Esophagus mucosa (tissue), 1 donor: ENCODE measurements at places on chromosomes 5 and 9.
A peak's percentile ranks its signal among the peaks of the same experiment; 100 is the strongest.

GRCh38 chr5:78002690-78003089, 226.6 kb upstream of the TBCA start:
- no peak for ATAC-seq

DNA sequence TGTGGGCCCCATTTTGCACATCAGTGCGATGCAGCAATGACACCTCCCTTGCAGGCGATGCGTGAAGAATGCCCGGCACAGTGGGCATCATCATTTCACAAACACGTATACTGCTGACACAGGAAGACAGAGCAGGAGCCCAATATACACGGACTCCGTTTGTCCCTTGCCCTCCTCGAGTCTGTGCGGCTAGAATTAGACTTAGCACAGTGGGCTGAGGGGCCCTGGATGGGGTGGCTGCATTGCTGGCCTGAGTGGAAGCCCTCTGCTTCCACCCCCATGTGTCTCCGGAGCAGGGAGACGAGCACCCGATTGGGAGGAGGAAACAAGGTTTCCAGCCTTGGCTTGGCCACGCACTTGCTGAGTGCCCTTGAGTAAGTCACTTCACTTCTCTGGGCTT, 40.8 kb downstream of the GSN start:
- no peak for ATAC-seq

DNA sequence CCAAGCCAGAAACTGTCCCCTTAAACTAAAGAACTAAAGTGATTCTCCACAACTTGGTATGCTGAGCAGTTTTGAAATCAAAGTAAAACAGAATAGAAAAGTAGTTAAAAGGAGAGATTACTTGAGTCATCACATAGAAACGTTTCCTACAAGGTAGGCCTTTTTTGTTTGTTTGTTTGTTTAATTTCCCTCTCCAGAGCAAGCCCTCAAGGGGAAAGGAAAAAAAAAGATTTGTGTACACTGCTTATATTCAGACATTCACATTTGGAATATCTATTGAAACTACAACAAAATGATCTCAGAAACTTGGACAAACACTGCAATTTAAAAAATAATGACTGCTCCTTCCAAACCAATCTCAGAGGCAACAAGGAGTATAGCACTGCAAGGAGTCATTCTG, 304.7 kb upstream of the NREP start:
- no peak for ATAC-seq

GRCh38 chr9:114691046-114691955, 9.3 kb upstream of the TEX48 start:
- ATAC-seq: peak; percentile 60

- ATAC-seq: no peak
These were observed 101.8 kb downstream of the BOD1 start for GRCh38 chr5:173514661-173515060.

GRCh38 chr9:108551030-108551841, 304.6 kb downstream of the ACTL7B start:
- ATAC-seq: peak; percentile 80

- no peak for ATAC-seq
These were observed 15.7 kb downstream of the USP20 start for GRCh38 chr9:129850821-129851550.

DNA sequence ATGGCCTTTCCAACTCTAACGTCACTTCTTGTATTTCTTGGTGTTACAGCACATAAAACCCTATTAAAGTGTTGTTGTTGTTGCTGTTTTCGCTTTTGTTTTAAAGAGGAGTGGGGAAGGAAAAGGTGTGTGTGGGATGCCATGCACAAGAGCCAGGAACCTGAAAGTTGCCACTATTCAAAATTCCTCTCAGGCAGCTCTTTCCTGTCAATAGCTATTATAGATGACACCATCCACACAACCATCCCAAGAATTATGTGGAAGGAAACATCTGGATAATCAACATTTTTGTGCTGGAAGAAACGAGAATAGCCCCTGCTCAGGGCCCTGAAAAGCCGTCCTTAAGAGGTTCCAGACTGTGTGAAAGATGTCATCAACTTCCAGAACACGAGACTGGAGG, 79.3 kb downstream of the SHB start:
- no peak for ATAC-seq

- no peak for ATAC-seq
These were observed 92.7 kb downstream of the TMC1 start for GRCh38 chr9:72614067-72614466.

DNA sequence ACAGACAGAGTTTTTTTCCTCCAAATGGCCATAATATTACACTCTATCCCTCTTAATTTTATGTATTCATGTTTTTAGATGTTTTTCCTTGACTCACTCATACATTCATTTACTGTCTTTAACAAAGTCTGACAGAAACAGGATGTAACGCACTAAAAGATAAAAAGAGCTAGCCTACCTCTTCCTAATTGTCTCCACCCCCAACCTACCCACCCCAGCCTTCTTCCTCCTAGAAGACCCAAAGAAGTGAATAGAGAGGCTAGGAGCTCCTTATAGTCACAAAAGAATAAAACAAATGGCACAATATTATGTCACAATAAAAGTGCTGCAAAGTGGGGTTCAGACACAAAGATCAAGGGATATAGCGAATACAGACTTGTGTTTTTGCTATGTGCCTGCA, 719 bp downstream of the NOL8 start:
- ATAC-seq: no peak

DNA sequence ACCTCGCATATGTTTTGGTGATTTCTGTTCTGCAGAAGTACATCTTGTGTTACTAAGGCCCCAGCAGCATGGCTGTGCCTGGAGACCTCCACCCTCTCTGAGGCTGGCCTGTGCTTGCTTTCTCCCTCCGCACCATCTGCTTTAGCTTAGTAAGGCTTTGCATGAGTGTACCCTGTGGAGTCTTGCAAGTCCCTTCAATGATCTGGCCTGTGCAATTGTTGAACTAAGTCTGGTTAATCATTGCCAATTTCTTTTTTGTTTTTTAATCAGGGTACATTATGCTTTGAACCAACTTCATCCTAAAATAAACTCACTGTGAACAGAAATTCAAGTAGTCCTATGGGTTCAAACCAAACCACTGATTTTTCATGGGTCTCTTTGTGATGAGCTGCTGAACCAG, 32.3 kb downstream of the ACOT12 start:
- no peak for ATAC-seq

DNA sequence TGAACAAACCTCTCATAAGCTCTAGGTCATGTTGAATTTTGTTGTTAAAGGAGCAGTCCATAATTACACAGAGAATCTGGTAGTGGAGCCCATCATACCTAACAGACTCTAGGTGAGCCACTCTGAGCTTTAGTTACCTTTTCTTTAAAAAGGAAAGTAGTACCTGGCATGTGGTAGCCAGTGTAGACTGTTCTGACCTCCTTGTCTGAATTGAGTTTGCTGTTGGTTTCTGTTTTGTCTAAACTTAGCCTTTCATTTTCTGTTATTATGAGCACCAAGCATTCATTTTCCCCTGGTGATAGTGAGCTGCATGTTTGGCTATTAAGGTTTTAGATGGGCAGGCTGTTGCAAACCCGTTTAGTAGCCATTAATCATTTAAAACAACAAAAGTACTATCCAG, 112.2 kb downstream of the MAST4 start:
- no peak for ATAC-seq

GRCh38 chr5:72556351-72557166, 49.3 kb upstream of the ZNF366 start:
- peak; percentile 65 for ATAC-seq

DNA sequence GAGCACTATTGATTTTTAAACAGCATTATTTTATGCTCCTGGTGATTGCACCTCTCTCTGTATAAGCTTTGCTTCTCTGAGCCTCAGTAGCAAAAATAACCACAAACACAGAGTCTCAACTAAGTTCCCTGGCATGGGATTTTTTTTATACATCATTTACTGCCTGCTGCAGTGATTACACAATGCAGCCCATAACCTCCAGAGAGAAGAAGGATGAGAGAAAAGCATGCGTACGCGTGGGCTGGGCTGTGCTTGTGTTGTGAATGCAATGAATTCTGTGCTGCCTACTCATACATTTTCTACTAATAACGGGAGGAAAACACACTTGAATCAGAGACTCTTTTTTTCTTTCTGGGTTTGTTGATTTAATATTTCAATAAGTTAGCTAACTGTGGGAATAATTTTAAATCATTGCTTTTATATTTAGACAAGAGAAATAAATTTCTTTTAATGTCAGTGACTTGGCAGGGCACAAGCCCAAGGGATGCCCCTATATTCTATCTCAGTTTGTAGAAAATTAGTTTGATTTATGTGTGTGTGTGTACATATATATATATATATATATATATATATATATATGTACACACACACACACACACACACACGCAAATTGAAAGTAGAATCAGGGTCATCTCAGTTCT, 351.5 kb downstream of the MED10 start:
- no peak for ATAC-seq

GRCh38 chr5:149831492-149831891, 101.4 kb downstream of the PPARGC1B start:
- ATAC-seq: no peak

DNA sequence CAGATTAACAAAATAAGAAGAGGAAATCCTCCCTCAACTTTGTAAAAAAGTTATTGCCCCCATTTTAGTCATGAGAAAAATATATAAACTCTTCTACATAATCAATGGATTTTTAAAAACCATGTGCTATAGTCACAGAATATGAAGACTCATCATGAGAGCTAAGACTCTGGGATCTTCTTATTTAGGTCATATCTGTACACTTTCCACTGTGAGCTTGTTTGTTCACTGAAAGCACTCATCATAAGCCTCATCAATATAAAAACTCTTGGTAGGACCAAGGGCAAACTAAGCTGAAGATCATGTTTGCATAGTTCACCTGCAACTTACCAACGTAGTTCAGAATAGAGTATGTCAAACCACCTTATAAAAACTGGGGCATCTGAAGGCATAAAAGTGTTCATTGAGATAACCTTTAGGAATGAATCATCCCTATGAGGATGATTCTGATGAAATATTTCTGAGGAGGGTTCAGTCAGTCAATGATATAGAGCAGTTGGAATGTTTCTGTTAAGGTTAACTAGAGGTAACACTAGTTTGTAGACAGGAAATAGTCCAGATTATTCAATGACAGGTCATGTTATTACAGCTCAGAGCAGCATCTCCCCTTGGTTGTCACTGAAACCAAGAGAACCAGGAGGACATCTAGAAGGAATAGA, 289.9 kb upstream of the SMC2 start:
- no peak for ATAC-seq

DNA sequence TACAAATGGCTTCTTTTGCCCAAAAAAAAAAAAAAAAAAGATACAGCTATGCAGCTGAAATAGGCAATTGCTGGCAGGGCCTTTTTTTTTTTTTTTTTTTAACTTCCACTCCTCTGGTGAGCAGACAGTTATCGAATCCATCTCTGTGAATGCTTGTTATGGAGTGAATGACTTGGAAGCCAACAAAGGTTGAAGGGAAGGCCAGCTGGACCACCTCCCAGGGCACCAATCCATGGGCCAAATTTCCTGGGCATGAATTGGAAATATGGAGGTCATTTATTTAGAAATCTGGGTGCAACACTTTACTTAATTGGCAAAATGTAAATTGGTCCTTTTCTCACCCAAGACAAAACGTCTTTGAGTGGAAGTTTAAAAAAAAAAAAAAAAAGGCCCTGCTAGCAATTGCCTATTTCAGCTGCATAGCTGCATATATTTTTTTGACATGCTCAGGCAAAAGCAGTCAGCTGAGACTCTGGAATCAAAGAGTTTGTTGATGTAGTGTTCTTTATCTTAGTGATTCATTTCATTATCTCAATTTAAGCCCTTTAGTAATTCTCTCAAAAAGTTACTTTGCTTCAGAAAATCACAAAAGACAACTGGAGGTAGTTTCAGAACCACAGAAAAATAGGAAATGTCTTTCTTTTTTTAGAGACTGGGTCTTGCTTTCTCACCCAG, 392.2 kb upstream of the KLF4 start:
- no peak for ATAC-seq

DNA sequence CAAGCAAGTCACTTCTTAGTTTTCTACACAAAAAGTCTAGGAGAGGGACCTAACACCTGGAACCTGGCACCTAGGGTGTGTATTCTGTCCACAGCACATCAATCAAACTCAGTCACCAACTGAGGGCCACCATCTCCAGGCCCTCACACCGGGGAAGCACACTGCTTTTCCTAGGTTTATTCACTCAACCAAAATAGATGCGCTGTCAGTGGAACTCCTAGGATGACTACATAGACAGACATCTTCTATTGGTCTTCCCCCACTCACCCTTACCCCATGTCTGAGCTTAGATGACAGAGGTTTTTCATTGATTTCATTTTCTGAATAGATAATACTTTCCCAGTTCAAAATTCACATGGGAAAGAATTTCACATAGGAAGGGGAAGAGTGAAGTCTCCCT, 59.2 kb downstream of the RNF130 start:
- no peak for ATAC-seq

DNA sequence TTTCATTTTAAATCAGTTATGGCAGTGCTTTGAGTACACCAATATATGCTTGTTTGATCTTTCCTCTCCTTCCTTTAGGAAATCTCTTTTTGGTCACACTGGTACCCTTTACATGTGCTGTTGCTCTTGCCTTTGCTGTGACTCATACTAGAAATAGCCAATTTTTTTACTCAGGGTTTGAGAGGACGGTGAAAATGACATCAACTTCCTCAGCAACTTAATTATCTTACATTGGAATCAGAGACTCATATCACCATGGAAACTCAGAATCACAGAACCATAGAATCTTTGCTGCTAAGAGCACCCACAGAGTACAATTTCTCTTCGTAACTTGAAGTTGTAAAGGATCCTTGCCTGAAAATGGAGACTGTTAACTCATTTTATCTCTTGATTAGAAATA, 13.8 kb upstream of the ZNF300 start:
- no peak for ATAC-seq

DNA sequence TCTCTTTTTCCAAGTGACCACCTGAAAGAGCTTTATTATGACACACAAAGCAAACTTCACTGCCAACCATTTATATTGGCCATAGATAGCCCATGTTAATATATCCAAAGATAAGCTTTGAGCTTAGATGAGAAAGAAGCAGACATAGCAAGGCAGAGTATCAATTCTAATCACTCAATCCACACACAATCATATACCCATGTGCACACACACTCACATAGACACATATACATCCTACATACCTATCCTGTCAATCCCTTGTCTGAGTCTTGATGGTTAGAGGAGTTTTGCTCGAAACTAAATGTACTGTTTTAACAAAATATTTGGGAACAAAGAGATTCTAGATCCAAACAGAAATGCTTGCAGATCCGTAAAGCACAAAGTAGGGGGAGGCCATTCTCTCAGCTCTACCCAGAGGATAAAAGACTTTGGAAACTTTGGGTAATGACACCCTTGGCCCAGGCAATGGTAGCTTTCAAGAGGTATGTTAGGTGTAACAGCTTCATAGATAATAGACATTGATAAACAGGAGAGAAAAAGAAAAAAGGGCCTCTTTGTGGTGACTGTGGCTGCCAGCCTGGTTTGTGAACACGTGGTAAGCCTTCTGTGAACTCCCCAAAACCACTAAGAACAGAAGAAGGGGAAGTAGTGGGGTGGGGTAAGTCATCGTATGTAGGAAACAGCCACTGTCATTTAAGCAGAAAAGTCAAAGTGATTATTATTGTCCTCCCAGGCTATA, 121.6 kb downstream of the TLR4 start:
- no peak for ATAC-seq
